Activated T-cell treated with anti-CD3 and anti-CD28 coated beads for 24 hours (primary cell): ENCODE measurements at places on chromosomes 16 and 17.

DNA sequence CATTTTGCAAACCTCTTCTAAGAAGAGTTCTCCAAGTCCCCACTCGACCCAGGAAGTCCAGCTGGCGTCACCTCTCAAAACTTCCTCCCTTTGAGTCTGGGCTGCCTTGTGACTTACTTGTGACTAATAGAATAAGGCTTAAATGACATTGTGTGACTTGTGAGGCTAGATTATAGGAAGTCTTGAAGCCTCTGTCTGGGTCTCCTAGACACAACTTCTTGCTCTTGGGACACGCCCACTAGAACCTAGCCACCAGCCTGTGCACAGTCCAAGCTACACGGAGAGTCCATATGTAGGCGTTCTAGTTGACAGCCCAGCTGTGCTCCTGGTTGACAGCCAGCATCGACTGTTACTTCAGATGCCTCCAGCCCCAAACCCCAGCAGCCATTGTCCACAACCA, 66.7 kb upstream of the TANC2 start:
- no peak for DNase-seq

GRCh38 chr16:52696126-52696525, 149.2 kb upstream of the TOX3 start:
- no peak for DNase-seq

GRCh38 chr17:66684731-66685130, 150.2 kb upstream of the CACNG5 start:
- DNase-seq: no peak

DNA sequence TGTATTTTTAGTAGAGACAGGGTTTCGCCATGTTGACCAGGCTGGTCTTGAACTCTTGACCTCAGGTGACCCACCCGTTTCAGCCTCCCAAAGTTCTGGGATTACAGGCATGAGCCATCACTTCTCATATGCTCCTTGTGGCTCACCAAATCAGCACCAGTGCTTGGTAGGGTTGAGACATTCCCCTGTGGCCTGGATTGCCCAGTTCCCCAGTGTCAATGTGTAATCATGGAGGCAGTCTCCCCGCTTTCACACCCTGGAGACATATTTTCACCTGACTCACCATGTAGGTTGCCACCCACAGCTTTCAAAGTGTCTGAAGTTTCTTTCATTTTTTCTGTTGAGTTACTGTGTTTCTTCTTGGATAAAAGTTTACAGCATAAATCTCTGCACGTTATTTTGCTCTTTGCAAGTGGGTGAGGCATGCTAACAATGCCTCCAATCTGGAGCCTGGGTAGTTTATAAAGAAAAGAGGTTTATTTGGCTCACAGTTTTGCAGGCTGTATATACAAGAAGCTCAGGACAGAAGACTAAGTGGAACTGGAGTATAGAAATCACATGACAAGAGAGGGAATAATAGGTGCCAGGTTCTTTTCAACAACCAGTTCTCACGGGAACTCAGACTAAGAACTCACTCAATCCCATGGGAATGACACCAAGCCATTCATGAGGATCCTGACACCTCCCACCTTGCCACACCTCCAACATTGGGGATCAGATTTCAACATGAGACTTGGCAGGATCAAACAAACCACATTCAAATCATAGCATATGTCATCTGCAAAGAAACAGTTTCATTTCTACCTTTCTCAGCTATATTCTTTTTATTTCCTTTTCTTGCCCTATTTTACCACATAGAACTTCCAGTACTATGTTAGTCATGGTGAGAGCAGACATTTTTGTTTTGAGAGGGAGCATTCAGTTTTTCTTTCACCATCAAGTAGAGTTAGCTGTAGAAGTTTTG, 113.2 kb downstream of the PHKB start:
- DNase-seq: peak; percentile 30

DNA sequence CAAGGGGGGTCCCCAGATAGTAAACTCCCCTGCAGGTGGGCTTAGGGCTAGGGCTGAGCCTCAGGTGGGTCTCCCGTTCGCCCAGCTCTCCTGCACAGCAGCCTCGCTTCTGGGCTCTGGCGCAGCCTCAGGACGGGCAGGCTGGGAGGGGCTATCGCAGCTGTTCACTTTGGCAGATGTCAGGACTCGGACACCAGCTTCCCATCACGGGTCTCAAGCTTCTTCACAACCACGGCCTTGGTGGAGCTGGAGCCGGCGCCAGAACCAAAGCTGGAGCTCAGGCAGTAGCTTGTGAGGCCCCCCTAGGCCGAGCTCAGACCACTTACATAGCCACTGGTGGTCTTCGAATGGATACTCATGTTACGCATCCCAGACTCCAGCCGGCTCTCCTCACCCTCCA, 26.0 kb downstream of the CLEC3A start:
- no peak for DNase-seq

GRCh38 chr17:73414171-73414955, 102.6 kb upstream of the CDC42EP4 start:
- DNase-seq: no peak

- DNase-seq: no peak
These were observed 775 bp downstream of the PRPSAP2 start for GRCh38 chr17:18858567-18859245.

DNA sequence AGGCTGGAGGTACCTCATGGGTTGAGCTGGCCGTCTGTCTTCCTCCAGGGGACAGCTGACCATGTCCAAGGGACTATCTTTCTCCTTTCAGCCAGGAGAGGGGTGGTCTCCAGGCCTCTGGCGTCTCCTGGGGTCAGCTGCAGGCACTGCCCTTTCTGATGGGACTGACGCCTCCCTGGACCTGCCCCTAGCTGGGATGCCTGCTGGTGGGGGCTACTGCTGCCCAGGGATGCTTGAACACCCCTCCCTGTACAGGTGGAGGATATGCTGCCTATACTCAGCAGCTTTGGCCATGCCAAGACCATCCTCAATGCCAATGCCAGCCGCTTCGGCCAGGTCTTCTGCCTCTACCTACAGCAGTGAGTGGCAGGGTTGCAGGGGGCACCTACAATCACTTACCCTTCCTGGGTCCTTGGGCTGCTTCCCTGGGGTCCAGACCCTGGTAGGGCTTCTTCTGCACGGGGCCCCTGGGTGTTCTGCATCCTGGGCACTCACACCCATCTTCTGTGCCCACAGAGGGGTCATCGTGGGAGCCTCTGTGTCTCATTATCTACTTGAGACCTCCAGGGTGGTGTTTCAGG, 4.2 kb downstream of the MYO15B start:
- no peak for DNase-seq

DNA sequence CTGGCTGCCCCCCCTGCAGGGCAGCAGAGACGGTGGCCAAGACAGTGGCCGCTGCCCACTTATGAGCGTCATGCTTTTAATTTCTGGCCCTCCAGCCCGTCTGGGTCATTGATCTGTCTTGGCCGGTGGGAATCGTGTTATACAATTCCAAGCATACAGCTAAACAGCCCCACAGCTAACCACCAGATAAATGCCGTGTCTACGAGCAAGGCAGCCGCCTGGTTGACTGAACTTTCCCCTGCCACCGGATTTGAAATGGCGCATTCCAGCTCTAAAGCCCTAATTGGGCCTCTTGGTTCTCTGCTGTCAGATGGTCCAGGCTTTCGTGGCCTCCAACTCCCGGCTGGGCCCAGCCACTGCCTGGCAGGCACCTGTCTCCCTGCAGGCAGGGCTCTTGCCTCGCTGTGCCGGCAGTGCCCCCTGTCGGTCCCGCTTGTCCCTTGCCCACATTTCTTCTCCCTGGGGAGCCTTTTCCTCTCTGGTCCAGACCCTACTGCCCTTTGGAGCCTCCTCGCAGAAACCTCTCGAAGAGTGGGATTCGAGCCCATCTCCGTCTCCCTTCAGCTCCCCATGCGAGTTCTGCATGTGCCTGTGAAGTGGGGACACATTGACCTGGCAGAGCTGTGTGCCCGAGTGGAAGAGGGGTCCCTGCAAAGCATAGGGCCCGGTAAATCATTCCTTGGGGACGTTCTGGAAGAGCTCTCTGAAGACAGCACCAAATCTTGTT, 1.8 kb upstream of the RBFOX3 start:
- DNase-seq: peak; percentile 14

- DNase-seq: no peak
These were observed 3.1 kb downstream of the GNA13 start for GRCh38 chr17:65053354-65053881.

DNA sequence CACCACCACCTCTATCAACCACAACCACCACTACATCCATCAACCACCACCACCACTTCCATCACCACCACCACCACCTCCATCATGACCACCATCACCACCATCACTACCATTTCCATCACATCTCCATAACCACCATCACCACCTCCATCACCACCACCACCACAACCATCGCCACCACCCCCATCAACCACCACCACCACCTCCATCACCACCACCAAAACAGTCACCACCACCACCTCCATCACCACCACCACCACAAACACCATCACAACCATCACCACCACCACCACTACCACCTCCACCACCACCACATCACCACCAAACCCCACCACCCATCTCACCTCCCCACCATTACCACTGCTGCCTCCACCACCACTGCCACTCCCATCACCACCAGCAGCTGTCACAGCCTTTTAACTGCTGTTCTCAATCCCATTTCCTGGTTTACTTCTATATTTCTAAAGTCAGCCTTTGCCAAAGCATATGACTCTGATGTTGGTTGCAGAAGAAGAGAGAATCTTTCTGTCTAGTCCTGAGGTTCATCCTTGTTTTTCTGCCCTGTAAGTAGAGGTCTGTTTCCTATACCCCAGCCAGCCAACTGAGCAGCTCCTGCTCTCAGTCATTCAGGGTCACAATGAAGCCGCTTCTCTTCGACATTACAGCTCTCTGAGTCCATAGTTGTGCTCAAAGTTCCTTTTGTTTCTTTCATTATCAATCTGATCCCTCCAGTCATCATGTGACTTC, 14.0 kb downstream of the MARCHF10 start:
- DNase-seq: no peak

DNA sequence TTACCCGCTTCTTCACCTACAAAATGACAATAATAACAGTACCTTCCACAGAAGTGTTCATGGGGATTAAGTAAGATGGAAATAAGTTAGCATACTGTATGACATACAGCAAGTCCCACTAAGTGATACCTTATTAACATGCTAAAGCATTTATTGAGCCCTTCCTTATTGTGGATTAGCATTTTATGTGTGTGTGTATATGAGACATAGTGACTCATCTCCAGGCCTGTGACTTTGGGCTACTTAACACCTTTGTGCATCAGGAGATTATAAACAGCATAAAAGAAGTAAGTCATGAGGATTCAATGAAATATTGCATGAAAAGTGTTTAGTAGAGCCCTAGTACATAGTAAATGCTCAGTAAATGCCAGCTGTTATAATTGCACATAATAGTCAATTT, 52.9 kb downstream of the CA10 start:
- no peak for DNase-seq

- DNase-seq: no peak
These were observed 47.9 kb downstream of the RAB11FIP3 start for GRCh38 chr16:473046-474043.

DNA sequence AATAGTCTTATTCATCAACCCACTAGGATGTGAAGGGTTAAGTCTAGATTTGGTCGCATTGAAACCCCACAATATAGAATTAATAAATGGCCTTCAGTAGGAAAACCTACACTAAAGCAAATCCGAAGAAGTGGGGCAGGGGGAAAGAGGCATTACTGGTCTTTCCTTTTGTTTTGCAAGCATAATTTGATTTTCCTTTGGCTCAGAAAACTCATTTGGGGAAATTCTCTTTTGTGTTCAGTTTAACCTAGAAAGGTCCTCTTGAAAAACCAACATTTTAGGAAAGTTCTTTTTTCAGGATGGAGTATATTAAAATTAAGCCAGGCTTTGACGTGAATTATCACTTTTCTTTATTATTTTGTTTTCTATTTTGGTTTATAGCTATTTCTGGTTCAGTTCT, 31.7 kb downstream of the ERCC4 start:
- DNase-seq: no peak

DNA sequence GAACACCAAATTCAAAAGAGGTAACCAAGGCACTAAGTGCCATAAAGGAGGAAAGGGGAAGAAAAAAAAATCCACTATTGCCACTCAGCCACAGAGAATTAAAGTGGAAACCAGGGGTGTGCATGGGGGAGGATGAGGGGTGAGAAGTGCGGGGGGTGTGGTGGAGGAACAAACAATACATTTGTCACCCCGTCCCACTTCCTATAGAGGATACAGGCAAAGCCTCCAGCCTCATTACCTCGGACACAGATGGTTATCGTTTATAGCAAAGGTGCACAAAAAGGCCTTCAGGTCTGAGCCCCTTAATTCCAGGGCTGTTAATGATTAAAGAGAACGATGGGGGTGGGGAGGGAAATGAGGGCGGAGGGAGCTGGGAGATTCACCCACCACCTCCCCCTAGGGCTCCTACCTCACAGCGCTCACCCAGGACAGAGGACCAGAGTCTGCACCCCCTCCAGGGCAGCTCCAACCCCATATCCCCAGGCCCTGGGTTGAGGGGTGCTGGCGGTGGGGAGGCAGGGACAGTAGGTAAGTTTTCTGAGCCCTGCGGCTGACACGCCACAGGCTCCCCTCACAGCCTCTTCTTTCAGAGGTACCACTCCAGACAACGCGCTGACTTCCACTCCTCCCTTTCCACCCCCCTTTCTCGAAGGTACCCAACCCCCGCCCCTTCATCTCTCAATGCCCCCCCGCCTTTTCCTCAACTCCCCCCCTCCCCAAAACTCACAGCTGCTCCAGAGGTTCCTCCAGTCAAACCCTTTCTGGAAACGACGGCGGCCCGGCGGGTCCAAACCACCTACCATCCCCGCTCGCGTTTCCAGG, 470 bp downstream of the DCUN1D3 start:
- DNase-seq: no peak

- DNase-seq: no peak
These were observed 18.8 kb upstream of the LITAF start for GRCh38 chr16:11605564-11605886.

GRCh38 chr16:57468346-57468745, 5.9 kb downstream of the POLR2C start:
- no peak for DNase-seq

- DNase-seq: no peak
These were observed 83.4 kb upstream of the GSE1 start for GRCh38 chr16:85529489-85530369.

GRCh38 chr17:41073676-41074075, 8.0 kb upstream of the KRTAP2-4 start:
- DNase-seq: no peak

DNA sequence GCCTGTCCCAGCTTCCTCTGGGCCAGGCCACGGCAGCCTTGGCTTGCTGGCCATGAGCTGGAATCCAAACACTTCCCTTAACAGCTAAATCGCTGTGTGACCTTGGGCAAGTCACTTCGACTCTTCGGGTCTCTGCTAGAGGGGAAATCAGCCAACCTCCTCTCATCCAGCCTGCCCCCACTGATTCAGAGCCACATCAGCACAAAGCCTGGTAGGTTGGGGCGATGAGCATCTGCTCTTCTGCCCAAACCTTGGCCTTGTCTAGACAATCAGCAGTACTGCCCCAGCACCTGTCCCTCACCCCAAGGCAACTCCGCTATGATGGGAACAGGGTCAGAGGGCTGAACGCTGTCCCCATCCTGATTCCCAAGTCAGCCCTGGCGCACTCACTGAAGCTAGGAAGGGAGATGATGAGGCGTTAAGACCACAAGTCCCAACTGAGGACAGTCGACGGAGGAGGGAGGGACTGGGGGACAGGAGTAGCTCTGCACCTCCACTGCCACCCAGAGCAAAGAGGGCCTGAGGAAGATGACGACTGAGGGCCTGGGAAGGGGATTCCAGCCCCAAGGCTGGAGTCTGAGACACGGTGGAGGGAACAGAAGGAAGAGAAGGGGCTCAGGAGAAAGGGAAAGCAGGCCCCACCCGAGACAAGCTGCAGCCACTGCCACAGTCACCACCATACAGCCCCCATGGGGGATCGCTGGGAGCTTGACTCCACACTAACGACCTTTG, 1.3 kb downstream of the CLUH start:
- DNase-seq: no peak
